Breast epithelium (tissue), 4 donors: ENCODE measurements at places on chromosomes 3 and 15.

DNA sequence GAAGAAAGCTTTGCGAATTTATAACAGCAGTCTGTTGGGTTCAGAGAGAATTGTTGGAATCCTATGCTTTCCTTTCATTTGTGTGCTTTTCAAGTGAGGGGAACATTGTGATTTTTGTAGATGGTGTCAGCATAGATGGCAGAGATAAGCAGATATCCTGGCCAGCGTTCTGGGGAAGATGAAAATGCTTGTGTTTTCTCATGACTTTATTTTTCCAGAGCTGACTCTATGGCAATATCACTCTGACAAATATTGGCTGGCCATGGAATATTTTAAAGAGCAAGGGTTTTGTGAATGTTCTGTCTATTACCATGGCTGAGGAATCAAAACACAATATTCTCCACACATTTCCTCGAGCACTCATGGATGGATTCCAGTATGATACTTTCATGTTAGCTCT, 108.8 kb downstream of the MITF start:
- DNase-seq: no peak

DNA sequence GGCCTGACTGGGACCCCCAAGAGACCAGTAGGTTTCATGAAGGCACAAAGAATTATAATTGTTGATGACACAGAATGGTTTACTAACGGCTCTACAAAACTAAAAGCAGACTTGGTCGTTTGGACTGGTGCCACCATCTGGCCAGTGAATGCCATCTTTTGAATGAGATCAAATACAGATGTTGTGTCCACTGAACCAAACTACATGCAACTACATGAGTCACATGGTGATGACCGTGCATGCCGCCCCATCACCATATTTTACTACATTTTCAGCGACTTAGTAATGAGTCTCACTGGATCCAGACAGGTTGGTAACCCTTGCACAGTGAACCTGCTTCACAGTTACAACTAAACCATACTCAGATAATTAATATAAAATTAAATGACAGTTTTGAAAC, 803.3 kb downstream of the DIPK2A start:
- no peak for DNase-seq

GRCh38 chr3:188841906-188842305, 329.9 kb upstream of the TPRG1 start:
- no peak for DNase-seq

- DNase-seq: no peak
Observed at GRCh38 chr3:45864760-45865519, 21.4 kb upstream of the CCR9 start.

- peak; percentile 30 for DNase-seq
Observed at GRCh38 chr15:58462547-58462946, 30.8 kb downstream of the LIPC start.

- DNase-seq: no peak
Observed at GRCh38 chr3:55164191-55164590, 236.3 kb upstream of the LRTM1 start.

- DNase-seq: no peak
Observed at GRCh38 chr15:74464216-74464615, 3.3 kb upstream of the UBL7 start.

DNA sequence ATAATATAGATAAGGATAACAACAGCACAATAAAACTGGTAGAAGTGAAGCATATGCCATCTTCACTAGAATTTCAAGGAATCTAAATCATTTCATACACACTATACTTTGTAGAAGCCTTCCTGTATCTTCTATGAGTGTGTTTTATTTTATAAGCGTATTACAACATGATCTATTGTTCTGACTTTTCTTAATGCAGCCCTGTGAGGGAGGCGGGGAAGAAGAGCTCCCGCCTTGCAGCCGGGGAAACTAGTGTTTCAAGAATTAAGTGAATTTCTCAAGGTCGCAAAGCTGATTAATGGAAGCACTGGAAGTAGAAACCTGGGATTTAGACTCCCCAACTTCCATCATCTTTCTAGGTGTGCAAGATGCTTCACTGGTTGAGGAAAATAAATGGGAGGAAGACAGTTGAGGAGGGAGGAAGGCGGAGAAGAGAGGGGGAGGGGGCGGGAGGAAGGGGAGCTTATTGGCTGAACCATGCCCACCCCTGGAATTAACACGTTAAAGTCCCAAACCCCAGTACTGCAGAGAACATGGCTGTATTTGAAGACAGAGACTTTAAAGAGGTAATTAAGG, 32.9 kb downstream of the VGLL4 start:
- DNase-seq: no peak

GRCh38 chr3:123002100-123002748, 25.3 kb downstream of the SEMA5B start:
- DNase-seq: no peak

DNA sequence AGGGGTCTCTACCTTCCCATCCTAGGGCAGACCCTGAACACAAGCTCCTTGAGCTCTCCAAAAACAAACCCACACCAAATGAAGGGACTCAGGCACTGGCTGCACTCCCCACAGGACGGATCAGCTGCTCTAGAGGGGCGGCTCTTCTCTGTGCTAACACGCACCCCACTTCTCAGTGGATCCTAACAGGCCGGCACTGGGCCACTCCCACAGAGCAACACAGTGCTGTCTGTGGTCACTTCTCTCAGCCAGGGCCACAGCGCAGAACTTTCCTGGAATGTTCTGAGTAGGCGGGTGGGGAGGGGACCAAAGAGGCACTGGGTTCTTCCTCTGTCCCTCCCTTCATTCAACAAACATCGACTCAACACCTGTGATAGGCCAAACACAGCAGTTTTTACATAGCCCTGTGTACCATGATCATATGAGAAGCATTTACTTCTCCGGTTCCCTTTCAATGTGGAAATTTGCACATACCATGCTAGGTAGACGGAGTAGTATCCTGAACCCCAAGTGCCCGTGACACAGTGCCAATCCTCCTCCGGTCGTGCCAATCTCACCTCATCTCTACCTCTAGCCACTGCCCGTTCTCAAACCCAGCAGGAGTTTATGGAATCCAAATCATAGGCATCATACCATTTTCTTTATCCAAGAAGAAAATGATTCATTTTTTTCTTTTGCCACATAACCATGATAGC, 98.1 kb downstream of the LRIG1 start:
- peak; percentile 66 for DNase-seq

DNA sequence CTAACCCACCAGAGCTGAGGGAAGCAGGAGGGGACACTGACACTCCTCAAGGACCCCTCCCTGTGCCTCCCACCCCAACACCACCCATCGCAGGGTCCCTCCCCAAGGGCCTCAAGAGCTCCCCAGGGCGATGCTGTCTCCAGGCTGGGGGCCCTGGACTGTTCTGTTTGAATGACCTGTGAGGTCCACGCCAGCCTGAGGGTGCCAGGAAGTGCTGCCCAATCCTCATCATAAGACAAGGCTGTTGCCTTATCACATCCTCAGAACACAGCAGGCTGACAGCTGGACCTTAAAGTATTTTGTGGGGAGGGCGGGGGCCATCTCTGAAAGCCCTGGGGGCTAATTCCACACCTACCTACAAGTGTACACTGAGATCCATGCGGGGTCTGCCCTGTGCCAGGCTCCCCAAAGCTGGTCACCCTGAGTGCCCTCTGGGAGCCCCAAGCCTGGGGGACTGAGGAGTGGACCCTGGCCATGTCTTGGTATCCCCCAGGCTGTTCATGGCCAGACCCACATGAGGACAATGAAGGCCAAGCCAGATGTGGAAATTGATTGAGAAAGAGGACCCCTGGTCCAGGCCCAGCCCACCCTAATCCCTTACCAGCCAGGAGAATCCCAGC, 23.8 kb upstream of the GOLGA6C start:
- DNase-seq: peak; percentile 36

DNA sequence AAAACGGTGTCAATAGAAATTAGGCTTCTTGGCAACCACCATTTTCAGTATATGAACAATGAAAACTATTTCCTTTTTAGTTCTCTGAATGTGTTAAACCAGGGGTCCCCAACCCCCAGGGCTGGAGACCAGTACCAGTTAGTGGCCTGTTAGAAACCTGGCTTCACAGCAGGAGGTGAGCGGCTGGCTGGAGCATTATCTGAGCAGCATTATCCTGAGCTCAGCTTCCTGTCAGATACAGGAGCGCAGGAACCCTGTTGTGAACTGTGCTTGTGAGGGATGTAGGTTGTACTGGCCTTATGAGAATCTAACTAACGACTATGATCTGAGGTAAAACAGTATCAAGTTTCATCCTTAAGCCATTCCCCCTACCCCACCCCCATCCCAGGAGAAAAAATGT, 328.7 kb downstream of the ZBBX start:
- DNase-seq: no peak

DNA sequence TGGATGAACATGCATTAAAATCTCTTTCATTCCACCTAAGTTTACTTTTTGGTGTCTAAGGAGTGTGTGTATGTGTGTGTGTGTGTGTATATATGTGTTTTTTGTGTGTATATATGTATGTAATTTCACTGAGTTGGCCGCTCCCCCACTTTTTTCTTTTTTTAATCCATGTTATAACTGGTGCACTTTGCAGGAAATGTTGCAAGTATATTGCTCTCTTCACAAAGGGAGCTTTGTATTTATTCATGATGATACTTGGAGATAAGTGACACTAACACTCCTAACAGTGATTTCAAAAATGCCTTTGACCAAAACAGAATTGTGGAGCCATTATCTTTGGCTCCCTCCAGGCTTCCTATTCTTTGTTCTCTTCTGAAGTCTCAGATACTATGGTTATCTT, 95.8 kb downstream of the FNDC3B start:
- DNase-seq: no peak

GRCh38 chr15:74233851-74234597, 2.1 kb upstream of the CCDC33 start:
- no peak for DNase-seq

DNA sequence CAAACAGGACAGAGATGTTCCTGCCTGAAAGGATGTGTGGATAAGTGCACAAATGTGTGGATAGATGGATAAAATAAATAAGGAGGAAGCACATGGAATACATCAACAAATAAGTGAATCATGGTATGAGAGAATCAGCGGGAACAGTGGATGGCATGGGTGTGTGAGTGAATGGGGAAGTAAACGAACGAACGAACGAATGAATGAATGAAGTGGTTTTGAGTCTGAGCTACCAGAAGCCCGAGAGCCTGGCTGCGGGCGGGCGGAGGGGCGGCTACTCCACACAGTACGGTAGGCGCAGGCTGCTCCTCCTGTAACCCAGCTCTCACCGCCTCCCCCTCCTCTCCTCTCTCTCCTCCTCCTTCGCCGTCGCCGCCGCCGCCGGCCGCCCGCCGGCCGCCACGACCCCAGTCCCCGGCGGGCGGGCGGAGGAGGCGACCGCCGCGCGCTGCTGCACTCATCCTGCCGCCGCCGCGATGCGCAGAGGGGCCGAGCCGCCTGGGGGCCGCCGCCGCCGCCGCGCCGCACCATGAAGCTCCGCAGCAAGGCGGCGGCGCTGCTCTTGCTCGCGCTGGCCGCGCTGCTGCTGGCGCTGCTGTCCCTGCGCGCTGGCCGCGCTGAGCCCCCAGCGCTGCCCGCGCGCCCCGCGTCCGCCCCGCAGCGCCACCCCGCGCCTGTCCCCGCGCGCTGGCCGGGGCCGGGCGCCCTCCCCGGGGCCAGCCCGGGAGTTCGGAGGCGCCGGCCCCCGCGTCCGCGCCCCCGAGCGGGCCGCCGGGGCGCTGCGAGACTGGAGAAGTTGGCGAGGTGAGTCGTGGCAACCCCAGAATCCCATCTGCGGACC, at the start of gene GXYLT2:
GXYLT2 (plus strand) TSS at position 342 of the 841 bp plus-strand sequence; CDS start at position 530, 188 bp downstream.
- no peak for DNase-seq

- no peak for DNase-seq
Observed at GRCh38 chr3:80261082-80261481, 493.3 kb upstream of the ROBO1 start.

DNA sequence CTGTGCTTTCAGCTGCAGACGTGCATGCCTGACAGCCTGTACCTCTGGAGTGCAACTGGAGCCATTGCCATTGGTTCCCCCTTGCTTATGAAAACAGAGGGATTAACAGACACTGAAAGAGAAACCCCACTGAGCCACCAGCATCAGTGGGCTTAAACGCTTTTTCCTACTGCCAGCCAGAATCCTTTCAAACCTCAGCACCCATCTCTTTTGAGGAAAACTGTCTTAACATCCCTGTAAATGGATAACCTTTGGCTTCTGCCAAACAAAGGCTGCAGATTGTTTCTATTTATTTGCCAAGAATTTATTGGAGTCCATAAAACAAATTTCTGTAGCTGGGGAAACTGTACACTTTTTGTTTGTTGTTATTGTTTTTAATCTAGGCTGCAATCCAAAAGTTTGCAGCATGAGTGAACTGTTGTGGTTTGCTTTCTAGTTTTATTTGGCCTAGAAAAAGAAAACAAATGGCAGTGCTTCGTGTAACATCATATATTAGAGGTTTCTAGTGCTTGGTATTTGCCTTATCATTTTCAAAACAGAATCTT, 369.2 kb upstream of the IL12A start:
- no peak for DNase-seq

DNA sequence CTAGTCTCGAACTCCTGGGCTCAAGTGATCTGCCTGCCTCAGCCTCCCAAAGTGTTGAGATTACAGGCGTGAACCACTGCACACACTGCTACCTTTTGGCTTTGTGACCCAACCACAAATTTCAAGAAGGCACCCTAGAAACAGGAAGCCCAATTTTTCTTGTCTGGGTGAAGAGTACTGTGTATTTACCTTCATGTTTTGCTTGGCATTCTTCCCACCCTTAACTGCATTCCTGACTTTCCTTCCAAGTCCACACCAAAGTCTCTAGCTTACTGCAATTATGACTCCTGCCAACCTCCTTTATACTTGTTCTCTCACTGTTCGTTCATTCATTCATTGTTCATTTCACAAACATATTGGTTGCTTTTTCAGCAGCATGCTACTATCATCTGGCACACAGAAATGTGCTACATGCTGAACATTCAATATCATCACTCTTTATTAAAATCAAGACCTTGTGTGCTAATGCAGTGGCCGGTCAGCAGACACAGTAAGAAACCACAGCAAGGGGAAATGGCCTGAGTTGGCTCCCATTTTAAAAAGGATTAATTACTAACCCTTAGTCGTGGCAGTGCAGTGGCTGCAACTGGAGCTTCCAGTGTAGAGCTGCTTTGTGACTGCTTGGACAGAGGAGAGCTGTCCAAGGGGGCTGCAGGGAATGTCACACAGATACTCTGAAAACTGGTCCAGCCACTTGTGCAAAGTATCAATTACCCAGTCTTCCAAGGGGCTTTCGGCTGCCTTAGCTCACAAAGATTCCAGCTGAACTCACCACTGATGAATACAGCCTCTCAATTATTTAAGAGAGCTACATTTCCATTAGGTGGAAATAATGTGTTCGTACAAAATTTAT, 94.0 kb downstream of the ETFA start:
- no peak for DNase-seq

DNA sequence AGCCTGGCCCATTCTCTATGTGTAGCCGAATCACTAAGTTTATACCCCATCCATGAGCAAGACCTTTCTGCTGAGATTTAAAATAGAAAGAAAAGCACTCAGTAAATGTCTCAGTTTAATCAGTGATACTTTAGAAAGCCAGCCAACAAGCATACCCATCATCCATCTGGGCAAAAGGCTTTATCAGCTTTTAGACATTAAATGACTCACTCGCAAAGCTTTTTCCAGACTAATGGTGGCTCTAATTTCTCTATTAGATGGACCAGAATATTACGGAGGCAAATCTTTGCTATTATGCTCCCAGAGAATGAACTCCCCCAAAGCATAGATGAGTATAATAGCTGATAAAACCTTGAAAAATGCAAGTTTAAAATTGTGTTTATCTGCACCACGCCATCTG, 727.8 kb downstream of the GBE1 start:
- no peak for DNase-seq

GRCh38 chr3:141272906-141273662, 41.5 kb downstream of the PXYLP1 start:
- DNase-seq: no peak
